ENCODE measurements at places on chromosomes 7 and 10.

- DNase-seq: no peak
Observed at GRCh38 chr7:27346531-27347275, 104.1 kb downstream of the EVX1 start.

DNA sequence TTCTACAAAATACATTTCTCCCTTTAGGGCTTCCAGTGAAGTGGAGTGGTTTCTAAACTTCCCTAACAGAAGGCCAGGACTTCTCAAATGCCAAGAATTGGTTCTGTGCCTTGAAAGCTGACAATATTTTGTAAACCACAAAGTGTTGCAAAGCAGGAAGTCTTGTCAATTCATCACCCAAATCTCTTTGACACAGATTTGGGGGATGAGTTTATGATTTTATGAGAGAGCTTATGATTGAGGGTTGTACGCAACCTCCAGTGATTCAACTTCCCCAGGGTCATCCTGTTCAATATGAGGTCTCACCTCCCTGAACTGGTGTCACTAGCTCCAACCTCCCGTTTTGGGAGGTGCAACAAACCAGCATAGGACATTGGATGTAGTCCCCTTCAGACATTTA, 83.7 kb downstream of the PRLHR start:
- no peak for DNase-seq

DNA sequence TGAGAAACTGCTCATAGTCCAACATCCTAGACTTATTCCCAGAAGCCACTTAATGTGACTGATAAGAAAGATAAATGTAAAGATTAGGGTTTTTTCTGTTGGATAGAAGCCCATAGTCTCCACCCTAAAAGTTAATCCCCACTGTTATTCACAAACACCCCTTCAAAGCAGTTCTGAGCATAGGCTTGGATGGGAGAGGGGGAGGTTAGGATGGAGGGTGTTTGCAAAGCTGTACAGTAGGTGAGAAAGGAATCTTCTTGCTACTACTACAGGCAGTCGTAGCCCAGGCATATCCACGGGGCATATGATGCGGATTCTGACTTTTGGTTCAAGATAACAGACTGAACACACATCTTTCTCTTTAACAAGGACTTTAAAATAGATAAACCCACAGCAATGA, 535.9 kb downstream of the PHTF2 start:
- no peak for DNase-seq

DNA sequence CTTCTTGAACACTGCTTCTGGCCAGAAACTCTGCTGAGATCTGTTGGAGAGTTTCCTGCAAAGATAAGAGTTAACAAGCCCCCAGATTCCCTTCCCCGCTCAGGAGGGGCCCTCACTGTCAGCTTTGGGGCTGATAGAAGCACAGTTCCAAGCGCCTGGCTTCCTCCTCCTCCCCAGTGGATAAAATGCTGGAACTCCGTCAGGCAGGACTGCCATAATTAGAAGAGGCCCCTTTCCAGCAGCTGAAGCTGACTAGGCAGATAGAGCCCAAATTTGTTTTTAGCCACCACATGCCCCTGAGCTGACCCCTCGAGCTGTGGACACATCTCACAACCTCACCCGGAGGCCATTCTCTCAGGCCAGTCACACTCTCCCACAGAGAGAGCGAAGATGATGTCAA, 89.4 kb downstream of the TBXAS1 start:
- DNase-seq: no peak

GRCh38 chr10:75379212-75379724, 22.3 kb downstream of the ZNF503 start:
- no peak for DNase-seq

- no peak for DNase-seq
Observed at GRCh38 chr10:114550756-114551635, 107.1 kb downstream of the ABLIM1 start.

DNA sequence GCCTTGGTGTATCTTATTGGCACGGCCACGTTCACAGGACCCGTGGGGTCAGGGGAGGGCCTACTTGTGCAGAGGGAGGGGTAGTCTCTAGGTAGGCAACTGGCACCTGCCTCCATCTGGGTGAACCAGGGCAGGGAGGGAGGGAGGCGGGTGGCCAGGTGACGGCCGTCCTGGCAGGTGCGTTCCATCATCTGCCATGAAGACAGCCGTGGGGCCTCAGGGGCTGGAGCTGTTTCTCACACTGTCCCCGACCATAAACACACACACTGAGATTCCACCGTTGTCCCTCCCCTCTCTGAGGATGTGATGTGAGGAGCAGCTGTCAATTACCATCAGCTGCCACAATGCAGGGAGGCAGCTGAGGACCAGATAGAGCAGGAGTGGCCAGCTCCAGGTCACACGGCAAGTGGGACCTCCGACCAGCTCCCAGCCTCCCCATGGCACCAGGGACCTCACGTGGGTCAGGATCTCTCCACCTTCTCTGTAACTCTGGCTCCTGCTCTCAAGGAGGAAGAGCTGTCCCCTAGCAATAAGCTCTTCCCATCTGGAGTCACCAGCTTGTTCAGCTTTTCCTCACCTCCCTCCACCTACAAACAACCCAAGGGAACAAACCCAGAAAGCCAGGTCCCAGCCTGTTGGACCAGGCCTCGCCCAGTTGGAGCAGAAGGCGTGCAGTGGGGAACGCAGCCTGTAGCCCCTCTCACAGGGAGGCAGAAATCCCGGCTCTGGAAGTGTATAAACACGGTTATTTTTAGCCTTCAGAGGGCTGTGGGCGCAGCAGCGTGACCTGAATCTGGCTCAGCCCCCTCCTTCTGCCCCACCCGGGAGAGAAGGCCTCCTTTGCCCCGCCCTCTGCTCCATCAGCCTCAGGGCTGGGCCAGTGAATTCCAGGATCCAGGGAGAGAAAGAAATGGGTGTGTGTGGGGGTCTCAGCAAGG, 33.1 kb downstream of the ZMIZ1 start:
- DNase-seq: no peak

DNA sequence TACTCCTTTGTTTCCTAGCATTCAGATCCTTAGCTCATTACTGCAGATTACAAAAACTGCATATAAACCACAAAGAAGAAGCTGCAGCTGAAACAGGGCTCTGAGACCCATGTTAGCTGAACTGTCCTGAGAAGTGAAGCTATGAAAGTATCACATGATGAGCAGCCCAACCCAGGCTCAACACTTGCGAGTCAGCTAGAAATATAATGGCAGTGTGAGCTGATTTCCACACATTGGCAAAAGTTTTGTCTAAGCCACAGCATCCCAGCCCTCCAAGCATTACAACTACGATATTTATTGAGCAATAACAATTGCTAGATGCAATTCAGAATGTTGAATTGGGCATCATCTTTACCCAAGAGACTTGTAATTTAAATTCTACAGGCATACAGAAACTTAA, 34.5 kb upstream of the SKAP2 start:
- DNase-seq: no peak

GRCh38 chr7:158479021-158479663, 108.5 kb downstream of the PTPRN2 start:
- no peak for DNase-seq

DNA sequence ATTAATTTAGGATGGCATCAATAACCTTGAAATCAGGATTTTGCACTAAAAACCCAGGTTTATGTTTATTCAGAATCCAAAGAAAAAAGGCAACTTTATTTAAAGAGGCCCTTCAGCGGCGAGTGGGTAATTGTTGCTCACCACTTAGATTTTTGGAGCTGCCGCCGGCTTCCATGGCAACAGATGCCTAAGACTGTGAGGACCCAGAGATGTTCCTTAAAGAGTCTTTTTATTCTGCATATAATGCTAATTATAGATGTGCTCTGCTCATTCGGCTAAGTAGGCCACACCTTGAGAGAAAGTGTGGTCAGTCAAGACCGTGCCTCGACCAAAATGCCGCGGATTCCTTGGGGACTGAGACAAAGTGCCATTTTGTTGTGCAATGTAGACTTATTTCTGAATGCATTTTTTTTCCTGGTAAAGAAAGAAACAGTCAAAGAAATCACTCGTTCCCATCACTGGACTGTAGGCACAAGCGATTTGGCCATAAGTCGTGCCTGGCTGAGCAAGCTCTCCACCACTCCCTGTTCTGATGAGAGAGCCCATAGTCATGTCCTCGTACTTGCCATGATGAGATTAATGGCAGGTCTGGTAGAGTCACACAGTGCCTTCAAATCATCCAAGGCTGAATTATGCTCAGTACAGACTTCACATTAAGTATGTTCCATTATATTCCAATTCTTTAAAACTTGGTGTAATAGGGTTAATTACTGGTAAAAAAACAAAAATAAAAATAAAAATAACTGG, 21.4 kb upstream of the MGMT start:
- no peak for DNase-seq

GRCh38 chr7:90188281-90188680, 23.3 kb upstream of the STEAP2 start:
- DNase-seq: no peak

DNA sequence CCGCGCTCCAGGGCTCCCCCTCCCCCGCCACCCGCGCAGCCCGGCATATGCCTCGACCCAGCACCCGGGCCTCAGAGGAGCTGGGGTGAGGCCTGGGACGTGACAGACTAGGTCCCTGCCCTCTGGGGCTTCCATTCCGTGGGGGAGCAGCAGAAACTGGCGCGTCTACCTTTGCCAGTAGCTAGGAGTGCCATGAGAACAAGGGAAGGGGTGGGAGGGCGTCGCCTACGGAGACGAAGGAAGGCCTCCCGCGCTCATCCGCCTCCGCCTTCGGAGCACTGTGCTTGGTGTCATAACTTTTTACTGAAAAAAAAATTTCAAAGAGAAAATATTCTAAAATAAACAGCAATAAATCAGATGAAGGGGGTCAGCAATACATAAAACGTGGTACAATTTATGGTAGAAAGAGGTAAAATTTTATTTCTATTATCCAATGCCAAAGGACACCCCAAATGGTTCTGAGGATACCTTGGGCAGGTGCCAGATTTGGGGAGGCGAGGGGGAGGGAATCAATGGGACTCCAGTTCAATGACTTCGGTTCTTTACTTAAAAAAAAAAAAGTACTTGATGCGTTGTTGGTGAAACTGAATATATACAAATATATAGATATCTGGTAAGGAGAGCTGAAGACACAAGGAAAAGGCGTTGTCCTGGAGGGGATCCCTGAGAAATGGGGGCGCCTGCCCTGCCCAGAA, 35.1 kb upstream of the GRID1 start:
- no peak for DNase-seq

DNA sequence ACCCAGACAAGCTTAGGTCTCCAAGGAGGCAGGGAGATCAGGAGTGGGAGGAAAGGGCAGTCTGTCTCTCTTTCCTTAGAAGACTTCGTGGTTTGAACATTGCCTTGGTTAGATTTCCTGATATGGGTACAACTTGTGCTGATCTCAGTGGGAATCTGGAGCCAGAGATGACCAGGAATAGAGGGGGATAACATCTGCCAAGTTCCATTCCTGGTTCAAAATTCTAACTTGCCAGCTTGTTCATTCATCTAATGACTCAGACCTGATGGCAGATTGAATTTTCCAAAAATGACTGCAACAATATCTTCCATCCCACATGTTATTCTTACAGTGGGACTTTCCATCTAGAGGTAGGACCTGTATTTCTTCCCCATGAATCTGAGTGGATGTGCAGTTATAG, 394.3 kb upstream of the PODXL start:
- no peak for DNase-seq

- peak; percentile 58 for DNase-seq
Observed at GRCh38 chr7:75617634-75618234, 121.0 kb downstream of the HIP1 start.

DNA sequence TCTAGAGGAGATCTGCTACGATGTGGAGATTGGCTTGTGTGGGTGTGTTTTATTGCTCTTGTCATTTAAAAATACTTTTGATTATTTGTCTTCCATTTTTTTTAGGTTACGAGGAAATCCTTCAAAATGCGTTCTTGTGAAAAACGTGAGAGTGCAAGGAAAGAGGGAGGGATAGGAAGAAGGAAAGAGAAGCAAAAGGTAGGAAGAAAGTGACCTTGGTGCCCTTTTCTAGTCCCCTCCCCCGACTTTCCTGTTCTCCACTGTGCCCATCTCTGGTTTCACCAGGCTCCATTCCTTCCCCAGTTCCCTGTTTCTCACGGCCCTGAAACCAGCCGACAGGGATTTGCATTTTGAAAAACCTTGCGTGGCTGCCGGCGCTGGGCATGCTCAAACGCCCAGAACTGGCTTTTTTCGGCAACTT, 506 bp upstream of the GNAI1 start:
- DNase-seq: no peak

DNA sequence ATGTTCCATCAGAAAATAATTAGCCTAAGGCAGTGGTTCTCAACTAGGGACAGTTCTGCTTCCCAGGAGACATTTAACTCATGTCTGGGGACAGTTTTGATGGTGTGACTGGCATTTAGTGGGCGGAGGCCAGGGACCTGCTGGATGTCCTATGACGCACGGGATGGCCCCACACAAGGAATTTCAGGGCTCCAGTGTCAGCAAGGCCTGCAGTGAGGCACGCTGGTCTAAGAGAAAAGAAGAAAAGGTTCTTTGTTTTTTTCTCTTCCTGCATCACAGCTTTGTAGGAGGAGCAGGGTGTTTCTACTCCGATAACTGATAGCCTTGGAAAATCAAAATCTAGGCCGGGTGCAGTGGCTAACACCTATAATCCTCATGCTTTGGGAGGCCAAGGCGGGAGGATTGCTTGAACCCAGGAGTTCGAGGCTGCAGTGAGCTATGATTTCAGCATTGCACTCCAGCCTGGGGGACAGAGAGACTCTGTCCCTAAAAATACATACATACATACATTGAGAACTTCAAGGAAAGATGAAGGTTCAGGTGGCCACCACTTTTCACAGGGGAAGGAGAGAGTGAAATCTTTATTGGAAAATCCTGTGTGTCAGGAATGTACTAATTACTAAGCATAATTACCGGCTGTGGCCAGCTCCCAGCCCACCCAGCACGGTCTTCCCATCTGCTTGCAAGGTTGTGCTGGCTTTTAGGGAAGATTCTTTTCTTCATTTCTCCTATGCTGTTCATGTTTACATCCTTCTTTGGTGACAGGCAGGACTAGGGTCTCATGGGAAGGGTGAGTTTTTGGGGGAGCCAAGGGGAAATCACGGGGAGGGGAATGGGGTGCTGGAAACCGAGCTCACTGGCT, 150.4 kb downstream of the ACTR3B start:
- no peak for DNase-seq

- DNase-seq: no peak
Observed at GRCh38 chr10:13485623-13486022, 43.2 kb downstream of the BEND7 start.

GRCh38 chr10:124614003-124614659, 130.0 kb downstream of the FAM53B start:
- no peak for DNase-seq
